Central memory CD4-positive, alpha-beta T cell (primary cell): ENCODE measurements at places on chromosomes 7 and 10.

DNA sequence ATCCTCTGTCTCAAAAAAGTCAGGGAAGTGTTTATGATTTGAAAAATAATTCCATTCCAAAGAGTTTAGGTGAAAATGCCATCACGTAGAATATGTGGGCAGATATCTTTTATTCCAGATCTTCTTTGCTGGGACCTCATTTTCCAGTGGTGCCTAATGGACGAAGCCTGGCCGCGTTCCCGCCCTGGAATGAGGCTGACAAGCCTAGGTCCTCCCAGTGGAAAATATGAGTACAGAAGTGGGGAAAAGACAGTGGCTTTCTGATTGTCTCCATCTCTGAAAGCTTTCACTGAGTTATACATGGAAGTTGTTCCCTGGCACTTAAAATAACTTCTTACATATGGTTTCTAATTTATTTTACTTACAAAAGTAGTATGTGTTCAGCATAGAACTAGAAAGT lies 139.4 kb downstream of the TACC2 start:
- DNase-seq = no peak

DNA sequence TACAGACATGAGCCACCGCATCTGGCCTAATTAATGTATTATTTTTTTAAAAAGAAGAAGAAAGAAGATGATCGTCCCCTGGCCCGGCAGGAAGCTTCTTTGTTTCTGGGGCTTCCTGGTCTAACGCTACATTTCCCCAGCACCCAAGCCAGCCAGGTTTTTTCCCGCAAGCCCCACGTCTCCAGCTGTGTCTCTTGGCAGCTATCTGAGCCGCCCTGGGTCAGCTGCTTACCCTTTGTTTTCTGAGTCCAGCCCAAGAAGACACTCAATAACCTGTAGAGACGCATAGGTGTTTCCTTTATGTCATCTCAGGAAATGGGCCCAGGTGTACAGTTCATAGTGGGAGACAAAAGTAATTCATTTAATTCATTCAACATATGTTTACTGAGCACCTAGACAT lies 110.2 kb downstream of the MTPAP start:
- no peak for DNase-seq

DNA sequence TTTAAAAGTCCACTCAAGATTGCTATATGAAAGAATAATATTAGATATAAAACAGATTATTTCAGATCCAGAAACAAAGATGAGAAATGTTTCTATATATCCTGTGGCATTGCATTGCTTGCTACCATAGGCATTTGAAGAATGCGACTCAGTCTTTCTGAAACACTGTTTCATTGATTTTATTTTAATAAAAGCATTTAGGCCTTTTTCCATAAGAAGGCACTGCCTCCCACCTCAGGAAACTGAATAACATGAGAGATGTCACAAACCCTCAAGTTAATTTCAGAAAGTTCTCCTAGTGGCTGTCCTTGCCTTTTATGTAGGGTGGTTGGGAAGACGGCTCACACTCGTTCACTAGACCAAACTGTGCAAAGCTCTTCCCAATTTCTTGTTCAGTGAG lies 23.3 kb downstream of the PRPS1L1 start:
- no peak for DNase-seq

DNA sequence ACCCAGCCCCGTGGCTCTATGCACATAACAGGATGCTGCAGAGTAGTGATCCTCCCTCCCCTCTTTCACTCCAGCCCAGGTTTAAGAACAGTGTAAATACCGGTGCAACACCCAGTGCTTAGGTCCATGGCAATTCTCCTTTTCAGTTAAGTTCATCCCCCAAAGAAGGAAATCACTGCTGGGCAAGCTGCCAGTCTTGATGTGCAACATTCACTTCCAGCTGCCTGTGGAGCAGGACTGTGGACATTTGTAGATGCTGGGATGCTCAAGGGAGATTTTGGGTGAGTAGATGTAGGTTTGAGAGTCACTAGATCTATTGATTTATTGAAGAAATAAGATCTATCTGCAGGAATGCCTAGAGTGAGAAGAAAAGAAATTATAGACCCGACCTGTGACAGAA lies 294.3 kb upstream of the KIAA1217 start:
- DNase-seq = no peak

GRCh38 chr10:121558238-121558637 lies 40.0 kb downstream of the FGFR2 start:
- DNase-seq = no peak

DNA sequence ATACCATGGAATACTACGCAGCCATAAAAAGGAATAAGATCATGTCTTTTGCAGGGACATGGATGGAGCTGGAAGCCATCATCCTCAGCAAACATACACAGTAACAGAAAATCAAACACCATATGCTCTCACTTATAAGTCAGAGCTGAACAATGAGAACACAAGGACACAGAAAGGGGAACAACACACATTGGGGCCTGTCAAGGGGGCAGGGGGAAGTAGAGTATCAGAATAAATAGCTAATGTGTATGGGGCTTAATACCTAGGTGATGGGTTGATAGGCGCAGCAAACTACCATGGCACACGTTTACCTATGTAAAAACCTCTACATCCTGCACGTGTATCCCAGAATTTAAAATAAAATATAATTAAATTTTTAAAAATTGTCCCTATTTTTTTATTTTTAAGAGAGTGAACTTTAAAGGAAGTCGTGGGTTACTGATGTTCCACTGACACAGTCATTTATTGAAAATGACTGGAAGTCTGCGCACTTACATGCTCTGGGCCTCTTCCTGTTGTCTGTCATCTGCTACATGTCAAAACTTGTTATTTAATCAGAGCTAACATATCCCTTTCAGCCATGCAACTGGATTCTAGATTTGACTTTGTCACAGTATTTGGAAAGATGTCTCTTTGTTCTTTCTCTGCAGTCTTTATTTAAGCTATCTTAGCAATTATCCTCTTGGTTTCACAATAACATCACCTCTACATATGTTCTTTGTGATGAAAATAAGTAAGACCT lies 73.7 kb upstream of the ABCB5 start:
- no peak for DNase-seq
